ENCODE measurements at places on chromosomes 13 and 19.

DNA sequence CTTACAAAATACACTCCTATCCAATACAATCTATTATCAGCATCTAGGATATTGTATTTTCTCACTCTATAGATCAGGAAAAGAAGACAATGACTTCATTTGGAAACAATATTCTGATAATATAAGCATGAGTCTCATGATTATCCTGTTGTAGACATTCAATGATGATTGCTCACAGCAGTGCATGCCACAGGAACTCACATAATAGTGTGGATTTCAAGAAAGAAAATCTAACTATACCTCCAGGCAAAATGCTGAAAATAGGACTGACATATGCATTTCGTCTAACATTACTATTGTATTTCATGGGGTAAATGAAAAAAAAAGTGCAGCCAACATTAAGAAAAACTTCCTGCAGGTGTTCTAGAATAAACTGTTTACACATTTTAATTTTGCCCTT lies 122.6 kb downstream of the POSTN start:
- DNase-seq = no peak

DNA sequence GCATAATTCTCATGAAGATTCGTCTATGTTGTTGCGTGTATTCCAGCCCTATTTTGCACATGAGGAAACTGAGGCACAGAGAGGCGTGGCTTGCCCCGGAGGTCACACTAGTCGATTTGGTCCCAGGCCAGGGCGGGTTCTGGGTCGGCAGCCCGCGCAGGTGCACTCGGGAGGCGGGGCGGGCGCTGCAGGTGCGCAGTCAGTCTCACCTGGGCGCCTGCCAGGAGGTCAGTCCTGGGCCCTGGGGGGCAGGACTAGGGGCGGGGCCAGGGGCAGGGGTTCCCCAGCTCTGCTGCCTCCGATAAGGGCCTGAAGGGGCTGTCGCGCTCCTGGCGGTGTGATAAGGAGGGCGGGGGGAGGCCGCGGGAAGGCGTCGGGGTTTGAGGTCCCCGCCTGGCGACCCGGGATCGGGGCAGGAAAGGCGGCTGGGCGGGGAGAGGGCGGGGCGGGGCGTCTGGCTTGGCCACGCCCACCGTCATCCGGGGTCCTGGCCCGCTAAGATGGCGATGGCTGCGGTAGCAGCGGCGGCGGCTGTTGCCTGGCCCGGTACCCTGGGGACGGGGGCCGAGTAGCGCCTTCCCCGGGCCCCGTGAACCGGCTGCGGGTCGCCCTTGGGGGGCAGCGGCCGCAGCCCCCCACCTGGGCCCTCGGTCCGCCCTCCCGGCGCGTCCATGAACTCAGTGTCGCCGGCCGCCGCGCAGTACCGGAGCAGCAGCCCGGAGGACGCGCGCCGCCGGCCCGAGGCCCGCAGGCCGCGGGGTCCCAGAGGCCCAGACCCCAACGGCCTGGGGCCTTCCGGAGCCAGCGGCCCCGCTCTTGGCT lies at the start of gene ATG4D:
TSS of gene ATG4D (plus strand) at position 485 of the 822 bp plus-strand sequence. CDS start at position 672, 187 bp downstream.
- no peak for DNase-seq

GRCh38 chr13:93226623-93227279 lies at the start of gene GPC6:
TSS of gene GPC6 (plus strand) at chr13:93226807.
- DNase-seq = peak; percentile 86

DNA sequence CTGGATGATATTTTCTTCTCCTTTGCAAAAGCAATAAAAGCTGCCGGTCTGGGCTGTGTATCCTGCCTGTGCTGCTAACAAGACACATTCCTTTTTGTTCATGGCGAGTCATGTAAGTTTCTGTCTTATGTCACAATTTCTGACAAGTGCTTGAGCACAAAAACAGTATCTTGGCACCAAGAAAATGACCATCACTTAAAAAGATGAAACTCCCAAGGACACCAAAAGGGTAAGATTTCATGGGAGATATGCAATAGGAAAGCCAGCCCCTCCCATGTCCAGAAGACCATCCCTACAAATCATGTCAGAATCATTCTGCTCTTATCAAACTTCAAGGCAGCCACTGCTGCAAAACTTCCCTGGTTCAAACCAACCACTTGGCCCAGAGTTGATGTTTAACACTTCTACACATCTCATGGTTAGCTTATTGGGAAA lies 375.4 kb upstream of the ZNF507 start:
- no peak for DNase-seq

DNA sequence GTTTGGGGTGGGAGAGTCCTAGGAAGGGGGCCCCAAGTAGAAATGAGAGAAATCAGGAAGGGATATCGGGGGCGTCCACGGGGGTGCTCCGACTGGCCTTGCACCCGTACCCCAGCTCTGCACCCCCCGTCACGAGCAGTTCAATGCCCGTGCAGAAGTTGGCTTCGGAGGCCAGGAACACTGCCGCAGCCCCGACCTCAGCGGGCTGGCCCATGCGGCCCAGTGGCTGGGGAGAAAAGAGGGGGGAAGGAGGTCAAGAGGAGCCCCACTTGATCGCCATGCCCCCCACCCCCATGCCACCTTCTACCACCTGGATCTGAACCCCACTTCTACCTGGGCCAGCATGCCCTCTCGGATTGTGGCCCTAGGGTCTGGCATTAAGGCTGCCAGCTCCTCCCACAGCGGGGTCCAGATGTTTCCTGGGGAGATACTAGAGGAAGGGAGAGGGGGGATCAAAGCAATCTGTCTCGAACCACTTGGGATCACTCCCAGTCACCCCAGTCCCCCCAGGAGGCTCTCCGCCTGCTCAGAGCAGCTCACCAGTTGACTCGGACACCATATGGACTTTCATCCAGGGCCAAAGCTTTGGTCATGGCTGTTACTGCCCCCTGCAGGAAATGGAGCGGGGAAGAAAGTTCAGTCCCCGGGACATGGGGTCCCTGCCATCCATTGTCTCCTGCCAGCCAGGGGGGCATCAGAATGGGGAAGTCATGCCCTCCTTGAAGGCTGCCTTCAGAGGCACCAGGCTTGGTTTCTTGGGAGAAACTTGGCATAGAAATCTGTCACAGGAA lies 2.5 kb upstream of the BCAT2 start:
- no peak for DNase-seq

Measured in GM04503 (cell line).